SW 1271 (cell line): ENCODE measurements at places on chromosomes 4 and X.

- DNase-seq = no peak
These were observed 44.2 kb downstream of the MID1IP1 start for GRCh38 chrX:38845426-38845825.

- no peak for DNase-seq
These were observed 12.6 kb downstream of the RUFY3 start for GRCh38 chr4:70734168-70734954.

DNA sequence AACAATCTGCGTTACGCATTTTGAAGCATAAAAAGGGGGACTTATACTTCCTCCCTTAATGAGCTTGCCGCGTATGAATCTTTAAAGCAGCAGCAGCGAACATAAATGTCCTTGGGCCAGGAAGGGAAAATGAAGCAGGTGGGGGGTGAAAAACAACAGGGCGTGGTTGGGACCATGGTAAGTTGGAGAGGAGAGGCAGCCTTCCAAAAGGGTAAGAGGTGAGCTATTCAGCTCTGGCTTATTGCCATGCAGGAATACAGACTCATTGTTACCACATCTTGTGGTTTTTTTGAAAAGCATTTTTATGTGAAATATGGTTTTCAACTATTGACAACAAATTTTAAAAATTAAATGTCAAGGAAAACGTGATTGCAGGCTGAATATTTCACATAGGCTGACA lies 710.7 kb upstream of the FAM241A start:
- DNase-seq = no peak

DNA sequence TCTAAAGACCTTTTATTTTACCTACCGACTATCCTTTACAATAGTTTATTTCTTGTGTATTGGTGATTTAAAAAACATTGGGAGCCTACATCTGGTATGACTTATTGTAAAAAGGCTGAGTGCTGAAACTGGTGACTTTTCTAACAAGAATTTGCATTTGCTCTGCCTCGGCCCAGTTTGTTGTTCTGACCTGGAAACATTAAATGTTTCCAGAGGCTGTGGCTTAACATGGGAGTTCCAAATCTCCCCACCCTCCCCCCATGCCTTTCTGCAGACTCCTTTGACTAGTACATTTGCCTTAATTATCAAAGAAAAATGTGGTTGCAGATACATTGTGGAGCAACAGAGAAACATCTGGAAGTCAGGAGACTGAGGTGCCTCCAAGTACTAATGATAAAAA lies 39.8 kb downstream of the SPCS3 start:
- DNase-seq = no peak

- DNase-seq = no peak
These were observed 198.2 kb upstream of the CXorf66 start for GRCh38 chrX:140163371-140164159.

DNA sequence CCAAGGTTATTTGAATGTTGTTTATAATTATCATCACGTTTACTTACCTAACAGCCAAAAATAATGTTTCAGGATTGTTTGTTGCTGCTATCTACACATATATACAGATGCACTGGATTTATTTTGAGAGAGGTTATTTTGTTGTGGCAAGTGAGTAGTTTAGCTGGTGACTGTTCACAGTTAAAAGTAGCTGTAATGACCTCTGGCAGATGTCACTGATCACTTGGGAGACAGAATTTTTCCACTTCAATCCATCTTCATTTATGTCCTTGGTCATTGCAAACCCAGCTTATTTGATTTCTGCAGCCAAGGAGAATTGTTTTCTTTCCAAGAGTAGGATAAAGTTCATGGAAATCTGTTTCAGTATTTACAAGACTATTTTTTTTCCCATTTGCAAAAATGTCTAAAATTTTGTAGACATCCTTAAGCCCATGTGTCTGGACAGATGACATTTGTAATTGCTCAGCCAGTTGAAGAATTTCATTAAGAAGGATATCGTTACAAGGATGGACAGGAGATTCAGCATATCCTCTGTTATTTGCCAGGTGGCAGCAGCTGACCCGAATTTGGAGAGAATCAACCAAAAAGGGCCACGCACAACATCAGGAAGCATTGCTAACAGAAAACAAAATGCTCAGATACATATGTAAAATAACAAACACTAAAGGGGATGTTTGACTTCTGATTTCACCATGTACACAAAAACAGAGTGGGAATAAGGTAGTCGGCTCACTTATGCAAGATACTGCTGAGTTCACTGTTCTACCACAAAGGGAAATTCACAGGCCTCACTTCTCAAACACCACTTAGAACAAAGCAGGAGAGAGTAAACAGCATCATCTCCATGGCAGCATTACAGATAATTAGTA lies 64.5 kb downstream of the GPRIN3 start:
- DNase-seq = no peak

GRCh38 chr4:140238351-140239056 lies 84.5 kb upstream of the MAML3 start:
- no peak for DNase-seq

GRCh38 chr4:40811956-40812355 lies 62.2 kb downstream of the NSUN7 start:
- DNase-seq = no peak

GRCh38 chr4:138645289-138645688 lies 370.3 kb upstream of the NOCT start:
- DNase-seq = no peak

GRCh38 chr4:150598909-150599308 lies 17.0 kb downstream of the MAB21L2 start:
- no peak for DNase-seq

DNA sequence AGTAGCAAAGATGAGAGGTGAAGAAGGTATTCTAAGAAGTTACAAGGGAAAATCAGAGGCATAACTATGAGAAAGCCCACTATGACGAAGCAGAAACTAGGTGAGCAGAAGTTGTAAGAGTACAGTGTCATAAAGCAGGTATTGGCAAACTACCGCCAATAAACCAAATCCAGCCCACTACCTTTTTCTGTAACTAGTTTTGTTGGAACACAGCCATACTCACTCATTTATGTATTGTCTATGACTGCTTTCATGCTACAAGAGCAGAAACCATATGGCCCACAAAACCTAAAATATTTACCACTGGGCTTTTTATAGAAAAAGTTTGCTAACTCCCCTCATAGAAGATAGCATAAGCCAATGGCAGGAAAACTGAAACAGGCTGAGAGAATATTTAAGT lies 31.8 kb upstream of the ZCCHC13 start:
- no peak for DNase-seq

GRCh38 chr4:126916626-126917140 lies 716.1 kb upstream of the INTU start:
- no peak for DNase-seq

DNA sequence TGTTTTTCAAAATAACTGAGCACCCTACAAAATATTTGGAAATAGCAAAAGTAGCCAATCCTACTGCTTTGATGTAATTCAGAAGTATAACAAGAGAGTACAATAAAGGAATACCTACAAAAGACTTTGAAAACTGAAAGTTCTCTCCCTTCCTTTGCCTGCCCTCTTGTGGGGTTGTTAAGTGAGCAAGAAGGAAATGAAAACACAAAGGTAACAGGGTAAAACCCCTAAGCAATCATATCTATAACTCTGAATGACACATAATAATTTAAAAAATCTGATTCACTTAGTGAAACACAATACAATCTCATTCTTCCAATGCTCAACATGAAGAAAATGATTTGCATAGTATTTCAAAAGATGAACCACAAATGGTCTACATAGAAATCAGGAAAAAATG lies 98.2 kb downstream of the FRYL start:
- peak; percentile 21 for DNase-seq

DNA sequence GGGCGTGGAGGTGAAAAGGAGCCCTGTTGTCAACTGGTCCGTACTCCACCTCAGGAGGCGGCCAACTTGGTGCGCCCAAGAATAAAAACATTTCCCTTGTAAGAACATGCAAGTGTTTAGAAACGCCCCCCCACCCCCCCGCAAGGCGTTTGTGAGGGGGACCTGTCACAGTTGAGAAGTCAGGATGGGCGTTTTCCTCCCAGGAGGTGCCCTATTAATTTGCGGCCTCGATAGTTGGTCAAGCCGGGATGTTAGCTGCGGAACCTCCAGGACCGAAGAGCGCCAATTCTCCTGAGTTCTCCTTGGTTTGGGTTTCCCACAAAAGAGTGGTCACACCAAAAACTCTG lies 651 bp upstream of the SAP30 start:
- DNase-seq = peak; percentile 67

- peak; percentile 33 for DNase-seq
These were observed 83.6 kb downstream of the MXRA5 start for GRCh38 chrX:3262901-3263300.

DNA sequence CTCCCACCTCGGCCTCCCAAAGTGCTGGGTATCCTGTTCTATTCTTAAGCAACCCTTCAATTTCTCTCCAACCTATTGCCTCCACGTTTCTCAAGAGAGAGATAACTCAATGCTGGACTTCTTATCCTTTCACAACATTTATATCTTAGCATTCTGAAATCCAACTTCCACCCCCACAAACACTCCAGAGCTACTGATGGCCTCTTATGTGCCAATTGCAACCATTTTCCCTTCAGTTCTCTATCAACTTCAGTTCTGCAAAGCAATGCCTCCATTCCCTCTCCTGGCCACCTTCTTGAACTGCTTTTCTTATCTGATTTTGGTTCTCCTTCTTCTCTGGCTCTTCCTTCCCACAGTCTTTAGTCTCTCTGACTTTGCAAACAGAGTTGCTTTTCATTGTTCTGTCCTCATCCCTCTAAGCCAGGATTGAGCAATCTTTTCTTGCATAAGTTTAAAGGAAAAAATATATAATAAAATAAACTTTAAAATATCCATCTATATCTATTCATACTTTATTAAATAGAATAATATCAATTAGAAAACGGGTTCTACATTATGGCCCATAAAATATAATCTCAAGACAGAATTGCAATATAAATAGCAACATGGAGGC lies 3.6 kb upstream of the STBD1 start:
- no peak for DNase-seq

DNA sequence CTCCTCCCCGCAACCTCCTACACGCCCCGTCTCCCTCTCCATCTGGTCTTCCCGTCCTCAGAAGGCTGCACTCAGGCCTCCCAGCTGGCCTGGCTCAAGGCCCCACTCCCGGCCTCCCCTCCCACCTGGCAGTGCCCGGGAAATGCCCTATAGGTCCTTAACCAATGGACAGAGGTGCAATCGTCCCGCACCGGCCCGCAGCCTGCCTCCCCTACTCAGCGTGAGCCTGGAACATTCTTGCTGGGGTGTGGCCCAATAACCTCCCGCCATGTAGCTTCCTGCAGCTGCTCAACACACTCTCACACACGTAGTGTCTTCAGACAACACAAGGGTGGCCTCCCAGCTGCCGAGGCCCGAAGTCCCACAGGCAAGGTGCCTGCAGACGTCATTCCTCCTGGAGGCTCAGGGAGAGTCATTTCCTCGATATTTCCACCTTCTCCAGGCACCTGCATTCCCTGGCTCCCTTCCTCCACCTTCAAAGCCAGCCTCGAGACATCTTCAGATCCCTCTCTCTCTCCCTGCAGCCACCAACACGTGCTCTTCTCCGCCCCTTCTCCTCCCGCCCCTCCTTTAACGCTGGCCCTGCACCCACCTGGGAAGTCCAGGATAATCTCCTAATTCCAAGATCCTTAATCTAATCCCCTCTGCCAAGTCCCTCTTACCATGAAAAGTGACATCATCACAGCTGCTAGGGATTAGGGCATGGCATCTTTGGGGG lies 56.2 kb downstream of the ADRA2C start:
- no peak for DNase-seq

DNA sequence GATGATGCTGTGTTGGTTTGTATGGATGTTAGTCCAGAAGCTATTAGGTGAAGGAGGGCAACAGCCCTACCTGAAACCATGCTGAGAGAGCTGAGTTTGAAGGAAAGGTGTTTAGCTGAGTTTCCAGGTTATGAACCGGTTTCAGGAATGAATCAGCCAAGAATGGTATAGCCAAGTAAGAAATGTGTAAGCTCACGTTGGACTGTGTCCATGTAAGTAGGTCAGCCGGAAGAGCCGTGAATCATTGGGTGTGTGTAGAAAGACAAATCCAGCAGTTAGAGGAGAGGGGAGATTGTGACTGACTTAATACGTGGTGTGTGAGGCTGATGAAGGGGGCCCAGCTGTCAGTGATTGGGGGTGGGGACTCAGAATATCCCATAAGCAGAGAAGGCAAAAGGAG lies 77.2 kb upstream of the SPIN4 start:
- DNase-seq = no peak

GRCh38 chr4:183721207-183722081 lies 62.4 kb downstream of the TRAPPC11 start:
- DNase-seq = no peak

DNA sequence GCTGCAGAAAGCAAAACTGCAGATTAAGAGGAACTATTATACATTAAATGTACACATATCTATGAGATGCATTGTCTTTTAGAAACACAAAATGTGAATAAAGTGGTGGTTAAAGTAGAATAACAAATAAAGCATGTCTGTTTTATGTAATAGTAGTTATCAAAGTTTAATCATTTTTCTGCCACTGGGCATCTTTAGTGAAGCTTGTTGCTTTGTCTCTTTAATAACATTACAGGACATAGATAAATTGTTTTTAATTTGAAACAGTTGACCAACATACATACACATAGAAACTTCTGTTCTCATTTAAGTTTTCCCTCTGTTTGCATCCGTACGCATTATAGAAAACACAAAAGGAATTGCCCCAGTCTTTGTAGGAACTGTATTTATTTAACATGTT lies 1700.0 kb upstream of the ADGRL3 start:
- no peak for DNase-seq

GRCh38 chr4:74555231-74555630 lies 110.3 kb downstream of the AREG start:
- DNase-seq = no peak

GRCh38 chr4:113404841-113405240 lies 355.4 kb downstream of the ANK2 start:
- DNase-seq = no peak

- DNase-seq = no peak
These were observed 940 bp upstream of the UTP3 start for GRCh38 chr4:70687392-70687791.

DNA sequence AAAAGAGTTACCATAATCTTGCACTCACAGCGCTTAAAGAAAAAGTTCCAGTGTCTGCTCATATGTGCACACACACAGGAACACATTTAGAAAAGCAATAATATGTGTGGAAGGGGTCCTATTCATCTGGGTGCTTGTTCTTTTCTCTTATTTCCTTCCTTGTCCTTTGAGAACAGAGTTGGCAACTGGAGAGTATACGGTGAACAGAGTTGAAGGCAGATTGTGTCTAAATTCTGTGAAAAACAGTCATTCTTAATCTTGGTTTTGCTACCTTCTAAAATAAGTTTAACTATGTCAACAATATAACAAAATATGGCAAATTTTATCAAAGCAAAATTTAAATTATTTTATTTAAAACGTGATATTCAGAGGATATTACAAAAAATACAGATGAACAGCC lies 365.1 kb upstream of the NOCT start:
- no peak for DNase-seq
